Natural killer cell treated with Interleukin-12 subunit alpha and Interleukin-12 subunit beta and Interleukin-15 and Interleukin-18, amount 100 ng/mL, for 72 hours (primary cell): ENCODE measurements at places on chromosomes 11 and 22.
A peak's percentile ranks its signal among the peaks of the same experiment; 100 is the strongest.

DNA sequence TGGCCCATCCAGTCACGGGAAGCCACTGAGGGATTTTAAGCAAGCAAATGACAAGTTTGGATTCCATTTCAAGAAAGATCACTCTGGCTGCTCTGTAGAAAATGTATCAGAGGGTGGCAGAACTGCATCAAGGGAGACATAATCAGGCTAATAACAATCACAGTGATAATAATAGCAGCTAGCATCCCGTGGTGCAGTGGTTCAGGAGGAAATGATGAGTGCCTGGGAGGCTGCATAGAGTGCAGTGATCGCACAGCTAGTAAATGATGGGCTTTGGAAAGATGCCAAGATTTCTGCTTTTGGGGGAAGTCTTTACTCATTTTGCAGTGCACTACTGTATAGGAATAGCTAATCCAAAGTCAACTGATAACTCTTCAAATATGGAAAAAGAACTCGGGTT, 35.8 kb downstream of the TNRC6B start:
- no peak for DNase-seq

GRCh38 chr11:995752-996420, 40.6 kb downstream of the MUC6 start:
- no peak for DNase-seq

GRCh38 chr22:17576470-17576869, 13.2 kb downstream of the SLC25A18 start:
- no peak for DNase-seq

DNA sequence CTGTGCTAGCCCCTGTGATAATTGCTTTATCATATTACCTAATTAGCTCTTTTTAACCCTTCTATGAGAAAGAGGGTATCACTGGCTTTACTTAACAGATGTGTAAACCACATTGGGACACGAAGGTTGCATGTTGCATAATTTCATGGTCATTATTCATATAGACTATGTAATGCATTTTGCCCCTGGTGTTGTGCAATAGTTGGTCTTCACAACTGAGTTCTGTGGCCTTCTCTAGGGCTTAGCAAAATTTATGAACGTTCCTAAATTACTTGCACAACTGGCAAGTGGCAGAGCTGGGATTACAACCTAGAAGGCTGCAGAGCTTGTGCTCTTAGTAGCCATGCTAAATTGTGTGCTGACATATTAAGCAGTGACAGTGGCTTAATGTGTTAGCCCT, 34.6 kb upstream of the PDGFD start:
- peak; percentile 62 for DNase-seq

- no peak for DNase-seq
Observed at GRCh38 chr11:37558619-37559210, 960.7 kb upstream of the RAG2 start.

DNA sequence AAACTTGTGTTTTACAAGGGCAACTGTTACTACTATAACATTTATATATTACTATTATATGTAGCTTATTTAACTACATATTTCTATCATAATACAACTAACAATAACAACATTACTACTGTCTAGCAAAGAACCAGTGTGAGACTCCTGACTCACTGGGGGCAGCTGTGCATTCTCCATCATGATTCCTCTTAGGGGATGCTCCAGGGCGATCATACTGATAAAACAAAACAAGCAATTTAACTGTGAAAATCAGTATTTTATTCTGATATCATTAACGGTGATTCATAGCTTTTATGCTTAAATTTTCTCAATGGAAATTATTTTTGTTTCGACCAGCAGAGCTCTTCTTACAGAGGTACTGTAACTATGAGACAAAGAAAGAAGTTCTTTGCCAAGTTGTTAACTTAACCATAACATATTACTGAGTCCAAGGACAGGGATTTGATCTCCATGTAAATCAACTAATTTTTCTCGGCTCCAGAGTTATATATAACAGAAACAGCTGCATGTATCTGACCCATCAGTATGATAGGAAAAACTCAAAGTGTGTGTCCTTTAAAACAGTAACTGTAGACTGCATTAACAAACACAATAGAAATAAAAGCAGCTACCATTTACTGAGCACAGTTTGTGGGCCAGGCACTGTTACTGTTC, 24.8 kb upstream of the FNBP4 start:
- DNase-seq = no peak

DNA sequence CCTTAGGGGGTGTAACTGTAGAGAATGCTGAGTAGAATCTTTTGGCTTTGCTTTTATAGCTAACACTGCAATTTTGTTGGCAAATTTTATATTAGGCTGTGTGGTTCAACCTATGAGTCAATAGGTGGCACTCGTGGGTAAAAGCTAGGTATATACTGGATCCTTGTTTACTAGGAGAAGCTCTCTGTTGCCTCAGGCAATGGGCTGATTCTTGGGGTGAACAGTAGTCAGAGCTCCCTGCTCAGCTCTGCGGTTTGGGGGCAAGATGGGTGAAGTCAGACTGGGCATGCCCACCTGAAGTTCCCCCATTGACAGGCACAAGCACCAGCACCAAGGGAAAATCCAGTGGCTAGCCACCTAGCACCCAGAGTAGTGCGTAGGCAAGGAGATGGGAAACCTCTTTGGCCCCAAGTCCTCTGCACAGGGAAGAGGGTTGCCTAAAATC, 238.7 kb downstream of the FAM181B start:
- DNase-seq = no peak

GRCh38 chr11:17219016-17219415, 11.2 kb upstream of the PIK3C2A start:
- no peak for DNase-seq

GRCh38 chr11:87719326-87720073, 455.7 kb downstream of the RAB38 start:
- DNase-seq = no peak

DNA sequence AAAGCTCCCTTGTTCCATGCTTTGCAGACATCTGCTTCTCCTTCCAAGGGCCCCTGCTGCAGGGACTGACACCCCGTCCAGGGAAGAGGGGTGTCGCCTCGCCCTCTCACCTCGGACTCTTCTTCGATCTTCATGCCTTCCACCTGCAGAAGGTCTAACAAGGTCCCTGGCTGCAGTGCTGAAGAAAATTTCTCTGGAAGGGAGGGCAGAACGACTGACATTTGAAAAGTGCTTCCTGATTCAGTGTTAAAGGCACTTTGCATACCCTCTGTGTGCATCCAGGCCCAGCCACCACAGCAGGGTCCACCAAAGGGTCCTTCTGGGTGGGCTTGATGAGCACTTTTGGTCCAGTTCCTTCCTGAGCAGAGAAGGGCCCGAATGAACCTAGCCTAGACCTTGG, 28.1 kb downstream of the VPS37C start:
- DNase-seq = no peak

DNA sequence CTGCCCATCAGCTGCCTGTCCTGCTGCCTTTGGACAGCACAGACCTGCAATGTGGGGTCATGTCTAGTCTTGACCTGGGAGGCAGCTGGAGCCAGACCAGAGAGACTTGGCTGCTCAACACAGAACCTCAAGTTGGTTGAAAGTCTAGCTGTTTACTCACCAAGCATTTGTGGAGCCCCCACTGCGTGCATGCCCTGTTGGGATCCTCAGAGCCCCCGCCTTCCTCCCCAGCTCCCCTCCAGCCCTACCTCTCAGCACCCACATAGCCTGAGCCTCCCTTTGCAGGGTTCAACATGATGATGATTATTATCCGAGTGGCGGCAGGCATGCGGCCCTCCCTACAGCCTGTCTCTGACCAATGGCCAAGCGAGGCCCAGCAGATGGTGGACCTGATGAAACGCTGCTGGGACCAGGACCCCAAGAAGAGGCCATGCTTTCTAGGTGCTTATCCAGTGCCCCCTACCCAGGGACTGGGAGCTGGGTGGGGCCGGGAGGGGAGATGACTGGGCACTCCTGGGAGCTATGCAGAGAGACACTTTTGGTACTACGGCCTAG, 8.3 kb downstream of the ANKK1 start:
- DNase-seq = peak; percentile 34

- DNase-seq = no peak
Observed at GRCh38 chr22:50678218-50678650, 5.6 kb downstream of the SHANK3 start.

DNA sequence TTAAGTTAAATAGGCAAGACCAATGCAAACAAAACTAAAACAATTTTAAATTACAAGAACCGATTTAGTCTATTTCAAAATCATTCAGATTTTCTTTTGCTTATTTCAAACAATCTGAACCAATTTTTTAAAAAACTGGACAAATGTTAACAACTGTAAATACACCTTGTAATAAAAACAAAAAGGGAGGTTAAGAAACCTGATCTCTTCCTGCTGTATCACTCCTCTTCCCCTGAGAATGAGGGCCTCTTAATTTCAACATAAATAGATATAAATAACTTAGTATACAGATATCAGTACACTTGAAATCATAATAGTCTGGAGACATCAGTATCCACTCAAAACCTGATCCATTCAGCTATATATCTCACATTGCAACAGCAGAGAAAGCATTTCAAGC, 346.6 kb downstream of the TTC28 start:
- DNase-seq = no peak

DNA sequence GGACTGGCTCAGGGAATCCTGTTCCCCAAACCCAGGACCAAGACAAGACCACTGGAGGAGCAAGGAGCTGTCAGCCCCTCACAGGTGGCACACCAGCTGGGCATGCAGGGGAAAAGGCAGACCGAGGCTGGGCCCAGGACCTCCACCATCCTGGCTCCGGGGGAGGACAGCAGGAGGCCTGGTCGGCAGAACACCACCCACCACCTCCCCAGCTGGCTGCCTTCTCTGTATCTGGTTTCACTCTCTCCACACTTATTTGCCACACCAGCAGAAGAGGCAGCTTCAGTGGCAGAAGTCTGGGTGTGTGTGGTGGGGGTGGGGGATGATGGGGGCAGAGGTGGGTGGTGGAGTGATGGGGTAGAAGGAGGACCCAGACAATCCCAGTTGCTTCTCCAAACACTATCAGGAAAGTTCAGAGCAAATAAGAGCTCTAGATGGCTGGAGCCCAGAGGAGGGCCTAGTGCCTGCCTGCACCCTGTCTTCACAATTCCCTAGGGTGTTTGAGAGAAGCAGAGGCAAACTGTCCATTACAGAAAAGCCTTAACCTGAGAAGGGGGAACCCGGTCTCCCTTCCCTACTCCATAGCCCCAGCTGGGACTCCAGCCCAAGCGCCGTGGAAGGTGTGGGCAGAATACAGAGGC, 51.9 kb upstream of the CDON start:
- no peak for DNase-seq

GRCh38 chr11:7690648-7691047, 15.6 kb downstream of the OVCH2 start:
- no peak for DNase-seq

DNA sequence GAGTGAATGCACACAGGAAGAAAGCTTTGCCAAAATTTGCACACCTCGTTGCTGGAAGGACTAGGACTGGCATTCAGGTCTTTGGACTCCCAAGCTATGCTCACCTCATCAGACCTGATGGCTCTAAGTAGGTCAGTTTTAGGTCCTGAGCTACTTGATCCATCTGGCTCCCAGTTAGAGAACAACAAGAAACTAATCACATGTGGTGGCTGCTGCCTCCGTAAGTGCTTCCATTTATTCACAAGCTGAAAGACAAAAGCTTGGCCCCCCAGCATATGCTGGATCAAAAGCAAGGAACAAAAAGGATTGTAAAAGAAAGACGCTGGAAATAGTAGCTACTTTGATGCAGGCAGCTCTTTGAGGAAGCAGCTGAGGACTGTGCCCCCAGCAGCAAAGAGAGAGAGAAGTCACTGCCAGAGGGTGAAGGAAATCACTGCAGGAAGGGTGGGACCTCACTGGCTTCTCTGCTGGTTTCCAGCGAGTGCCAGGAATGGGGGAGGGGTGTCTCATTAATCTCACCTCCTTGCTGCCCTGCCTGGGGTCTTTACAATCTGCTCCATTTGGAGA, 268.9 kb downstream of the KIRREL3 start:
- no peak for DNase-seq

- no peak for DNase-seq
Observed at GRCh38 chr11:567011-567628, 6.3 kb downstream of the RASSF7 start.

- DNase-seq = no peak
Observed at GRCh38 chr11:73095613-73096012, 46.5 kb downstream of the FCHSD2 start.

GRCh38 chr11:18578975-18579598, 9.4 kb downstream of the UEVLD start:
- no peak for DNase-seq

GRCh38 chr11:65860278-65861164, at the start of gene MUS81:
TSS of gene MUS81 (plus strand) at chr11:65860433. CDS start at chr11:65860754, 321 bp downstream.
- DNase-seq = peak; percentile 96

DNA sequence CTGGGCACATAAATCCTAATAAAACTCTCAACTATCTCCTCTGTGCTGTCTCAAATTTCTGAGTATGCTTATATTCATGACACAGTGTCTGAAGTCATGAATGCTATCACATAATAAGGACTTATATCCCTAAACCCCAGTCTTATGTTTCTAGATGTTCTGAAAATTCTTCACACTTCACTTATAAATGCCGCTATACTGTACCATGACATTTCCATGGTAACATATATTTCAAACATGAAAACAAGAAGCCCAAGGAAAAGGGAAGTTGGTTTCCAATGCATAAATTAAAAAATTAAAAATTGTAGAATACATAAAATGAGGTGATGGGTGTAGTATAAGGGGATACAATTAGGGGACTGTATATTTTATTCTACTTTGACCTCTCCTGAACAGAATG, 11.7 kb downstream of the GVQW3 start:
- DNase-seq = no peak

DNA sequence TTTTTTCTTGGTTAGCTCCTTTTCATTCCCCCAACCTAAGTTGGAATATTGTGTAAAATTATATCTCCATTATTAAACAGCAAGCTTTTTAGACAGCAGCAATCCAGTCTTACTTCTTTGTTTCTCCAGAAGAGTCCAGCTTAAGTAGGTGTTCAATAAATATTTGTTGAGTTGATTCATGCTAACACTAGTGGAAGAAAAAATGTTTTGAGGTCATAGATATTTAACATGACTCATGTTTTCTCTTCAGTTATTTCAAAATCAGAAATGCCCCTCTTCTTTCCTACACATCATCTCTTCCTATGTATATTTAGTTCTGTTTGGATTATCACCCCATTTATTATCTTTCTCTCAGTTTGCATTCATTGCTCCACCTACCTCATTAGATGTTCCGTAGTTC, 20.3 kb downstream of the CCDC83 start:
- DNase-seq = no peak

DNA sequence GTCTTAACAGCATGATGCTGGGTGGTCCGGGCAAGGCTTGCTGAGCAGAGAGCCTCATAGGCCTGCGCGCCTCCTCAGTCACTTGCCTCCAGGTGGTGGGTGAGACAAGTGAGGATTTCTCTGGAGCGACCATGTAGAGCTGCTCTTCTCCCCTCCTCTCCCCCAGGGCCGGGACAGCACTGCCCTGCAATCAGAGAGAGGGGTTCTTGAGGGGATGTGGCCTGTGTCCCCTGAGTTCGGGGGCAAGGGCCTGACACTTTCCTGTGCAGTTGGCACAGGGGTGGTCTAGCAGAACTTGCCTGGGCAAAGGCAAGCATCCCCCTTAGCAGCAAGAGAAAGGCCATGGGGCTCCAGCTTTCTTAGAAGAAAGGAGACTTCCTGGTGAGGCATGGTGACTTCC, 95.8 kb upstream of the LMO1 start:
- DNase-seq = no peak
